Stimulated activated CD4-positive, alpha-beta T cell treated with anti-CD3 and anti-CD28 coated beads, Interleukin-15, amount 100 ng/mL, for 48 hours (primary cell): ENCODE measurements at places on chromosomes 12 and 14.

DNA sequence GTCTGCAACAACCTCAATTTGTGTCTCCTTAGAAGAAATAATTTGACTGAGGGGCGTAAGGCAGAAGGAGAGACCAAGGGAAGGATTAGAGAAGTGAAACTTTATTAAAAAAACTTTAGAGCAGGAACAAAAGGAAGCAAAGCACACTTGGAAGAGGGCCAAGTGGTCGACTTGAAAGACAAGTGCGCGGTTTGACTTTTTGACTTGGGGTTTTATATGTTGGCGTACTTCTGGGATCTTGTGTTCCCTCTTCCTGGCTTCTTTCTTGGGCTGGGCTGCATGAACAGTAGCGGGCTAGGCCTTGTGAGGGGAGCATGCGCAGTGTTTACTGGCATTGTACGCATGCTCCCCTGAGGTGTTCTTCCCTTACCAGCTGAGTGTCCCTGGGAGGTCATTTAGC lies 369.3 kb upstream of the DCN start:
- DNase-seq: no peak

DNA sequence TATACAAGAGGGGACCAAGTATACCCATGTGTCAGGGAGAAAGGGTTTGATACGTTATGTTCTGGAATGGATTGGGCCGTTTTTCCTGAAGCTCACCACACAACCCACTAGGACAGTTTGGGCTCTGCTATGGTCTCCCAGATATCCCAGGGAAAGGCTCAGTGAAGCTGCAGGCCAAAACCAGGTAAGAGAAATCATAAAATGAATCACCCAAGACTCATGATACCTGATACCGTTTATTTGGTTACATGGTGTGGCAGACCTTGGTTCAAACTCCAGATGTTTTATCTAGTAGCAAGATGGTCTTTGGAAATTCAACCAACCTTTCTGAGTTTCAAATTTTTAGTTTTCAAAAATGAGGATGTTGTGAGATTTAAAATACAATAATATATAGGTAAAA lies 177.6 kb downstream of the C12orf75 start:
- no peak for DNase-seq

- no peak for DNase-seq
Observed at GRCh38 chr12:56988207-56988739, 18.1 kb downstream of the ZBTB39 start.

DNA sequence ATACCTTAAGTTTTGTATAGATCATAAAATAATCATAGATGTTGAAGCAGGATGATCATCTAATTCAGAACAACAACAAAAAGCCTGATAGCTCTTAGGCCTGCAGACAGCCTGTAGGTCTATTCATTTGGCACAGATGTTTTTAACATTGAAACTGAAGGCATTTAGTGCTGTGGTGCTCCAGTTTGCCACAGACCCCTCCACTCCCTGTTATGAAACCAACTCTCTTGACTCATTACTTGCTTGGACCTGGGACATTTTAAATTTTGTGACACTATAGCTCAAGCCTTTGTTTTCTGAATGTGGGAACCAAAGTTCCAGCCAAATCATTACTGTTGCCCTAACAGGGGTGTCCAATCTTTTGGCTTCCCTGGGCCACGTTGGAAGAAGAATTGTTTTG lies 9.1 kb downstream of the PRKCH start:
- DNase-seq: no peak

- no peak for DNase-seq
Observed at GRCh38 chr12:56518570-56518969, 3.0 kb upstream of the RBMS2 start.

DNA sequence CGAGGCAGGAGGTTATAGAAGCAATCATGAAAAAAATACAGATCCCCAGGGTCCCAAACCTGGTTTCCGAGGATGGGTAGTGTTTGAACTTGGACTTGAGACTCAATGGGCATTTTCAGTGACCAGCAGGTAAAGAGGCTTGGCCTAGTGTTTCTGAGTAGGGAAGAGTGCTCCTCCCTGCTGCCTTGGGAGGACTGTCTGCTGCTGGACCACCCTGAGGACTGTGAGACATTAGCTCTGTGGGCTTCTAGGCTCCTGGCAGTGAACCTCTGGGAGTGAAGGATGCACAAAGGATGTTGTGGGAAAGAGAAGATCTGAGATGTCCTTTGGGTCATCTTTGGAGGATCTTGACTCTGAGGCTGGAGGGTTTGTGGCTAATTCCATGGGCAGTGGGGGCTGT lies 30.5 kb downstream of the ANKRD9 start:
- DNase-seq: no peak

GRCh38 chr14:82935691-82936090 lies 1402.0 kb upstream of the SEL1L start:
- DNase-seq: no peak

GRCh38 chr12:97312570-97313135 lies 150.0 kb upstream of the RMST start:
- no peak for DNase-seq

DNA sequence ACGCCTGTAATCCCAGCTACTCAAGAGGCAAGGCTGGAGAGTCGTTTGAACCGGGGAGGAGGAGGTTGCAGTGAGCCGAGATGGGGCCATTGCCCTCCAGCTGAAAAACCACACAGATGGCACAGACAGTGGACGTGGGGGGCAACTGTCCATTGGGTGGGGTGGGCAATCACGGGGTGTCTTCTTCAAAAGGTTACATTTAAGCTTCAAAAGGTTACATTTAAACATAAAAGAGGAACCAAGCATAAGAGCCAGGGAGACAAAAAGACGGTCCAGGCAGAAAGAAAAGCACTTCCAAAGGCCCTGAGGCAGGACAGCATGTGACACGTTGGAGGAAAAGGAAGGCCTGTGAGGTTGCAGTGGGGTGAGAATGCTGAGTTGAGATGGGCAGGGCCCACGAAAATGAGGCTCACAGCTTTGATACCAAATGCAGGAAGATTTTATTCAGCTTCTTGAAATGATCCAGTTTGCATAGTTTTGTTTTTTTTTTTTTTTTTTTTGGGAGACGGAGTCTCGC lies 10.7 kb downstream of the SCARB1 start:
- DNase-seq: no peak

GRCh38 chr12:68638171-68638570 lies 27.5 kb downstream of the RAP1B start:
- no peak for DNase-seq

- no peak for DNase-seq
Observed at GRCh38 chr14:59310633-59311032, 122.2 kb downstream of the DAAM1 start.
